Stimulated activated CD8-positive, alpha-beta memory T cell treated with anti-CD3 and anti-CD28 coated beads, Interleukin-7, amount 100 ng/mL, for 4 hours (primary cell): ENCODE measurements at places on chromosomes 5 and 9.

- DNase-seq = no peak
These were observed 32.1 kb downstream of the HSPA4 start for GRCh38 chr5:133083901-133084300.

- DNase-seq = no peak
These were observed 23.6 kb downstream of the SREK1IP1 start for GRCh38 chr5:64744914-64745313.

DNA sequence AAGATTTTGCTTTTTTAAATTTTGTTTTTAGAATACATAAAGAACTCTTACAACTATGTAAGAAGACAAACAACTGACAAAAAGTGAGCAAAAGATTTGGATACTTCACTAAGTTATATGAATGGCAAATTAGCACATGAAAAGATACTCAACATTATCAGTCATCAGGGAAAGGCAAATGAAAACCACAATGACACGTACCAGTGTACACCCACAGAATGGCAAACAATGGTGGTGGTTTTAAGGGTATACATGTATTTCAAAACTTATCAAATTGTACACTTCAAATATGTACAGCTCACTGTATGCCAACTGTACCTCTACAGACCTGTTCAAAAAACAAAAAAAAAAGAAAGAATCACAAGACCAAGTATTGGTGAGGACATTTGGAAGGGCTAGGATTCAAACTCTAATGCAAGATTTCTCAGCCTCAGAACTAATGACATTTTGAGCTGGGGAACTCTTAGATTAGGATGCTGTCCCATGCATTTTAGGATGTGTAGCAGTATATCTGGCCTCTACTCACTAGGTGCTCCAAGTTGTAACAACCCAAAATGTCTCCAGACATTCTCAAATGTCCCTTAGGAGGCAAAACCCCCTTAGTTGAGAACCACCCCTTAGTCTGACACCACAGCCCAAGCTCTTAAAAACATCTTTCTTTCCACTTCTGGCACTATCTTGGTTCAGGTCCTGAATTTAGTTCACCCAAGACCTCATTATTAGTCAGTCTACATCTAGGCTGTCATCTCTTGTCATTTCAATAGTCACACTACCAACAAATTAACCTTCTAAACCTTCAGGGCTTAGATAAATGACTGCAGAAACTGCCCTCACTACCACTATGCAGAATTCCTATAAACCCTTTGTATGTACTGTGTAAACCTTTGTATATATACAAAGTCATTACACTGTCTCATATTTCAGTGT is 9.7 kb downstream of the SCAI start:
- DNase-seq = no peak

- DNase-seq = no peak
These were observed 130.3 kb downstream of the ENTREP1 start for GRCh38 chr9:69455311-69455710.

DNA sequence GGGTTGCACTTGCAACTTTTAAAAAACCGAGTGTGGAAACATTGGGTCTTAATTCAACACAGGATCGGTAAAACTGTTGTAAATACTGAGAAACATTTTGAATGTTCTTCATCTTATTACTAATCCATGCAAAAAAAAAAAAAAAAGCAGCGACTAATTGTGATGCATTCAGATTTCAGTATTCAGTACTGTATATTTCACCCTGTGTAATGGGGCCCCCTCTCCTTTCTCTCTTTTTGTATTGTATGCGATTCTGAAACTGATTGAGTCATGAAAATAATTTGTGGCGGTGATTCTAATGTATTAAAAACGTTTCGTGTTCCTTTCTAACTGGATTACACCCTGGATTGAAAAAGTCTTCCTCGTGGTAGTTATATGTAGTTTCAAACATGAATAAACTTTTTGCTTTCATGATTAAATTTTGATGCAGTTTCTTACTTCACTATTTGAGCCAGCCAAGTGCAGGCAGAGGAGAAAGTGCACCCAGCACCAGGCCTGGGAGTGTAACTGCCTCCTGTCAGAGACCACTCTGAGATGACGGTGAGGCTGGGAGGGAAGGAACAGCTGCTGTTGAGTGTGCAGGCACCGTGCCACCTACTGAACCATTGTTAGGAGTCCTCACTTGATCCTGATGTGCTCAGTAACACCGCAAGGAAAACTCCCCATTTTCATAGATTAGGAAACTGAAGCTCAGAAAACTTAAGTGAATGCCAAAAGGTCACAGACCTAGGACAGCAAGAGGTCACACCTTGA is 220.0 kb downstream of the PBX3 start:
- no peak for DNase-seq

- DNase-seq = peak; percentile 5
These were observed 2.0 kb upstream of the C1QTNF3 start for GRCh38 chr5:34045023-34045422.

DNA sequence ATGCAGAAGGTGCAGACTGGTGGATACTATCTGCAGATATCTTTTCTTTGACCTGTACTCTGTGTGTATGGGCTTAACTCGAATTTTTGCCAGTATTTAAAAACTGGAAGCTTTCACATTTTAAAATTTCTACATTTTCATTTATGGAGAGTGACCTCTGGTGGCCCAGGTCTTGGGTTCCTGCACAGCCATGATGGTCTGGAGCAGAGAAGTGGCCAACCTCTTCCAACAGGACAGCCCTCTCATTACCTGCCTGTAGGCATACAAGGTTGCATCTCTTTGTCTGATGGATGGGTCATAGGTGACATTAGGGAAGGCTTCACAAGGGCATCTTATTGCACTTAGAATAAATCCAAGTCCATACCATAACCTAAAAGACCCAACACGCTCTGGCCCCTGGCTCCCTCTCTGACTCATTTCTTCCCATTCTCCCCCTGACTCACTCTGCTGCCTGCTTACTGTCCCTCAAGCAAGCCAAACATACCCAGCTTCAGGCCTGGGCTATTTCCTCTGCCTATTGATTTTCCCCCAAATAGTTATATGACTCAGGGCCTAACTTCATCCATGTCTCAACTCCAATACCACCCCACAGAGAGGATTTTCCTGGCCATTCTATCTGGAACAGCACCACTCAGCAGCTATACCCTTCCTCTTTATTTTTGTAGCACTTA is 113.3 kb upstream of the SLC1A3 start:
- no peak for DNase-seq

GRCh38 chr9:77999231-77999631 is 32.4 kb downstream of the GNAQ start:
- no peak for DNase-seq

DNA sequence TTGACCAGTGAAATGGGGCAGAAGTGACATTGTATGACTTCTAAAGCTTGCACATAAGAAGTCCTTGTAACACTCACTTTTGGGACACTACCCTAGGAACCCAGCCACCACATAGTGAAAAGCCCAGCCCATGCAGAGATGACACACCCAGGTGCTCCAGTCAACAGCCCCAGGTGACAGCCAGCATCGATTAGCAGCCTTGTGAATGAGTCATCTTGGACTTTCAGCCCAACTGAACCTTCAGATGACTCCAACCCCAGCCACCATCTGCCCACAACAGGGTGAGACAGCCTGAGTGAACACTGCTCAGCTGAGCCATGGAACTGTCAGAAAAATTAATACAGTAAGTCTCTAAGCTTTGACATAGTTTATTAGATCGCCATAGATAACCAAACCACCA is 458.6 kb downstream of the ZSWIM6 start:
- no peak for DNase-seq

- no peak for DNase-seq
These were observed 60.1 kb downstream of the GADD45G start for GRCh38 chr9:89664896-89665329.

DNA sequence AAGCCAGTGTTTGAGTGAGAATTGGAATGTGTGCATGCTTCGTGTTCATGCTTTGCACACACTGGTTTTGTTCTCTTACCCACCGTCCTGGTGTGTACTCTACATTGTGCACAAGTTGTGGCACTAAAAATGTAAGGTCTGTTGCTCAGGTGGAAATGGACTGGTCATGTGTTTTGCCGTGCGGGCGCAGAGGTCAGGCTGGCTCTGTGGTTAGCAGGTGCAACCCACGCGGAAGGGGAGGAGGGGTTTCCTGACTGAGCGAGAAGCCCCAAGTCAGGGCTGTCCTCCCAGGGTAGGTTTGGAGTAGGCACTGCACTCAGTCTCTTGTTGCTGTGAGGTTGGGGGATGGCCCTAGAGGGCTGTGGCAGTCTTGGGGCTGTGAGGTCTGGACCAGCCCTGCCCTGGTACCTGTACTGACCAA is 86.6 kb downstream of the EHMT1 start:
- DNase-seq = no peak

DNA sequence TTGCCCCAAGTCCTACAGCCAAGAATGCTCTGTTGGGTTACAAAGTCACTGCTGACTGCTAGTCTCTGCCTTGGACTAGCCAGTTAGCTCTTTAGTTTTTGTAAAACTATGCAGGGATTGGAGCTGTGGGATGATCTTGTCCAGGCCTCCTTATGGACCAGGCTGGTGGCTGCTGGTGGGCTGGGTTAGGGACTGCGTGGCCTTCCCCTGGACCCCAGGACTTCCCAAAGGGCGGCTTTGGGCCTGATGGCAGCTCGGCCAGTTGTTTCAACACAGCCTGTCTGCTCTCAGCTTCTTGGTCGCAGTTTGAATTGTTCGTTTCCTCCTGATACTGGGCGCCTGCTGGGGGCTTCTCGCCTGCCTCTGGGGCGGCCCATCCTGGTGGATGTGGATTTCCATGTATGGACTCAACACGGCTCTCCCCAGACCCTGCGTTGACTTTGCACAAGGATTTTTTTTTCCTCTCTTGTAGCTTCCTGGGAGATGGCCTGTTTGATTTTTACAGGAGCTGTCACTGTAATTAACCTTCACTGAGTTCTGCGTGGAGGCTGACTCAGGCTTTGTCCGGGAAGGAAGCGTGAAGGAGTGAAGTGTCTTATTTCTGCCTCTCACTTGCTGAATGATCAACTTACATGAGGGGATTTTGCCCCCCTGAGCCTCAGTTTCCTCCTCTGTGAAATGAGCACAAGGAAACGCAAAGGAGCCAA is 91.9 kb upstream of the NEURL1B start:
- DNase-seq = no peak

- DNase-seq = no peak
These were observed 780.7 kb downstream of the NR2F1-AS1 start for GRCh38 chr5:92800365-92800764.

GRCh38 chr9:79572032-79572607 is 355 bp downstream of the TLE4 start:
- DNase-seq = no peak

GRCh38 chr9:70374962-70375618 is 39.4 kb downstream of the KLF9 start:
- DNase-seq = no peak

GRCh38 chr5:76527685-76528161 is 95.5 kb downstream of the F2RL2 start:
- no peak for DNase-seq

GRCh38 chr5:148343603-148344487 is 8.5 kb downstream of the SPINK9 start:
- no peak for DNase-seq

DNA sequence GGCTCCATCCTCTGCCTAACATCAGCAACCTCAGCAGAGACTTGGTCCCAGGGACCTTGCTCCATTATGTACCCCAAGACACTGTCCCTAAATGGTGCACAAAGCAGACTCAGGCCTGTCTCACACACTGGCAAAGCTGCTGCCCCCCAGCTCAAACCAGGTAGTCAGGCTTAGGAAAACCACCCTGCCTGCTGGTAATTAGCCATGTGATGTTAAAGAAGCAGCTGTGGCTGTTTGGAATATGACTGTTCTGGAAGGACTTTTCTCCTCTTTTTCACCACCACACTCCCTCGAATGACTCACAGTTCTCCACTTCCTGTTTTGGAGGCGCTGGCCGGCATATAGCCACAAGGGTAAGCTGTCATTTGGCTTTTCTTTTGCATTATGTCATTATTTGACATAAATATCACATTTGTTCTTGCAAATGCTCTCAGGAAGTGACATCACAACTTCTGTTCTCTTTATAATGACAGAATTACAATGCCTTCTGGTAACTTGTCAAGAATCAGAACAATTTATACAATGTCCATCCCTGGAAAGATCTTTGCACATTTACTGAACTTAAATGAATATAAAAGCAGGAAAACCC is 113.9 kb downstream of the SUSD1 start:
- no peak for DNase-seq

GRCh38 chr5:172740428-172741205 is 30.4 kb downstream of the DUSP1 start:
- no peak for DNase-seq

DNA sequence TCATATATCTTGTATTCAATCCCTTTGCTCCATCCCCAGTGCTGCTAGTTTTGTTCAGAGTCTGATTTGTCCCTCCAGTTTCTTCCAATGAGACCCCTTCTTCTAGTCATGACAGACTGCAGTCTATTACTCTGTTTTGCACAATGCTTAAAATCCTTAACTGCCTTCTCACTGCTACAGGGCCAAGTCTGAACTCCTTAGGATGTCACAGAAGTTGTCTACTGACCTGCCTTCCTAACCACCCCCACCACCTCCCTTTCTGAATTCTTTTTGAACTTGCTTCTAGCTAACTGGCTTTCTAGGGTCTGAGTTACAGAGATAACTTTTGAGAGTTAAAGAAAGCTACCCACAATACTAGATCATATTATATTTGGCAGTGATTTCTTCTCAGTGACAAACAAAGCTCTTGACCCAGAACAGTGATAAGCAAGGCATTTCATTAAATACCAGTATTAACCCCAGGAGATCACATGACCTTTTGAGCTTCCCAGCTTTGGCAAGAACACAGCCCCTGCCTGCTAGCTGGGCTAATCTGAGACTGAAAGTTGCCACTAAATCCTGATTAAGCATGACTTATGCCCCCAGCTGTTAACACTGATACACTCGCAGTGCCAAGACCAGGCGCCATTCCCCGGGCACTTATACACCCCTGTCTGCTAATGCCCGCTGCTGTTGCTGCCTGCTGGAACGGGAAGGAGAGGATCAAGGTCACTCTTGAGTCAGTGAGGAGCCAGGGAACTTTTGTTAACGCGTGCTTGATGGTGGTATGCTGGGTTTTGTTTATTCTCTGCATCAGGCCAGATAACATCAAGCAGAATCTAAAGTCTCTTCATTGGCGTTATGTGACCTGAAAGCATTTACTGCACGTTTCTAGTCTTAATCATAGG is 36.4 kb upstream of the ADAMTSL1 start:
- DNase-seq = no peak

GRCh38 chr9:18490641-18491370 is 16.9 kb downstream of the ADAMTSL1 start:
- no peak for DNase-seq

DNA sequence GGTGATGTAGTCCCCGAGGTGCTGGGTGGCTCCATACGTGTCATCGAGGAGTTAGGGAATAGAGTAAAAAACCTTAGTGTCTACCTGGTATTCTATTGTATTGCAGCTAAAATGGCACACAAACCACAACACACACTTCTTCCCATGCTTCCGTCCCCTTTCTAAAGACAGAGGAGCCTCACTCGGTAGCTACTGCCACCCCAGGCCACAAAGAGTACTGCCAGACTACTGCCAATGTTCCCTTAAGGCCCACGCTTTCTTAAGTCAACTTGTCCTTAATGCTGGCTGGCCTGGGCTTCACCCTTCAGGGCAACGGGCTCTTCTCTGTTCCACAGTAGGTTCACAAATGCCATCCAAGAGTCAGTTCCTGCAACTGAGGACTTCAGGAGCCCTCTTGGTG is 673.0 kb downstream of the ELAVL2 start:
- DNase-seq = no peak

GRCh38 chr5:78858364-78858763 is 126.7 kb downstream of the ARSB start:
- no peak for DNase-seq
